ENCODE measurements at places on chromosomes 4 and X.

DNA sequence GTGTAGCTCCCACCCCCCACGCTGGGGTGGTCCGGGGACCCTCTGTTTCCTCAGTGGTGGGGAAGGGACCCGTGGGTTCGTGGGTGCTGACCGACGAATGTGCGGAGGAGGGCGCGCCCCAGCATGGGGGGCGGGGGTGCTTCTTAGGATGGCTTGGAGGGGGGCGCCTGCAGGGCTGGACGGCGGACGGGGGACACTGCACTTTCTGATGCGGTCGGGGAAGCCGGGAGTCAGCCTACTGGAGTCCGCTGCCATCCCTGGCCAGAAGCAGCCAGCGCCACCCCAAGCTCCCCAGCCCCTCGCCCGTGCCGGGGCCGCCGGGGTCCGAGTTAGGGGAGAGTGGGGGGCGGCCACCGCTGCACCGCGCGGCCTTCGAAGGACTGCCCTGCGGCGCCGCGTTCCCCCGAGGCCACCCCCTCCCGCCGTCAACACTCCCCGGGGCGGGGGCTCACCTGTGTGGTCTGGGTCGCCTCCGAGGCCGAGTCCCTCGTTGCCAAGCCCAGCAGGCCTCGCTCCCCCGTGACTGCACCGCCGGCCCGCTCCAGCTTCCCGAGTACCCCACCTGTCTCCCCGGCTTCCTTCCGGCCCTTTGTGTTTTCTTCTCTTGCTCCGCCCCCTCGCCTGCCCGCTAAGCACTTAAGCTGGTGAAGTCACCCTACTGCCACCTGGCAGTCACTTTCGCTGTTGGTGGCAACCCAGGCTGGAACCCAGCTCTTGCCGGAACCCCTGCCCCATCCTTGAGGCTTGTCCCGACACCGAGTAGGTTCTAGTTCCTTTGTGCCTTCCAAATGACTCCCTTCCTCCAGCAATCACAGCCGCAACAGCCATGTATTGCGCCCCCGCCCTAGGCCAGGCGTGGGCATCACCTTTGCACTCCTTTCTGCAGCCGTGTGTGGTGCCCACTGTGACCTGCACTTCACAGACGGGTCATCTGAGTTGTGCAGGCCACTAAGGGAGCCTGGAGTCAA lies at the start of gene OCIAD2:
Gene OCIAD2, minus strand, starts transcription at position 569 of the 968 bp plus-strand sequence. CDS start 2,225 bp downstream, outside the sequence.
- DNase-seq: peak; percentile 89

- DNase-seq: no peak
These were observed 69.8 kb downstream of the EGF start for GRCh38 chr4:109982521-109982920.

DNA sequence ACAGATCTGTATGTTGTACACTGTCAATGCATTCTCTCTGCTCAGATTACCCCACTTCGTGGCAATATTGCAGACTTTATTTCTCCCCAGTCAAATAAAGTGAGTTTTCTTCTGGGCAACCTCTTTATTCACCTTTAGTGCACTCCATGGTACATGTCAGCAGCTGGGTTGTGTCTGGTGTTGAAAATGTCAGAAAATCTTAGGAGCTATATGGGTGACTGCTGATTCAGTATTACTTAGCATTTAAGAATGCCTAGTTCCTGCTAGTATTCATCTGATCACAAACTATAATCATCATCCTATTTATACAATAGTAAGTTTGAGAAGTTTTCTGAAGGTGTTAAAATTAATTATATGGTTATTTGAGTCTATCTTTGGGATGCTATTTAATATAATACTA lies 112.5 kb downstream of the CFAP299 start:
- no peak for DNase-seq

DNA sequence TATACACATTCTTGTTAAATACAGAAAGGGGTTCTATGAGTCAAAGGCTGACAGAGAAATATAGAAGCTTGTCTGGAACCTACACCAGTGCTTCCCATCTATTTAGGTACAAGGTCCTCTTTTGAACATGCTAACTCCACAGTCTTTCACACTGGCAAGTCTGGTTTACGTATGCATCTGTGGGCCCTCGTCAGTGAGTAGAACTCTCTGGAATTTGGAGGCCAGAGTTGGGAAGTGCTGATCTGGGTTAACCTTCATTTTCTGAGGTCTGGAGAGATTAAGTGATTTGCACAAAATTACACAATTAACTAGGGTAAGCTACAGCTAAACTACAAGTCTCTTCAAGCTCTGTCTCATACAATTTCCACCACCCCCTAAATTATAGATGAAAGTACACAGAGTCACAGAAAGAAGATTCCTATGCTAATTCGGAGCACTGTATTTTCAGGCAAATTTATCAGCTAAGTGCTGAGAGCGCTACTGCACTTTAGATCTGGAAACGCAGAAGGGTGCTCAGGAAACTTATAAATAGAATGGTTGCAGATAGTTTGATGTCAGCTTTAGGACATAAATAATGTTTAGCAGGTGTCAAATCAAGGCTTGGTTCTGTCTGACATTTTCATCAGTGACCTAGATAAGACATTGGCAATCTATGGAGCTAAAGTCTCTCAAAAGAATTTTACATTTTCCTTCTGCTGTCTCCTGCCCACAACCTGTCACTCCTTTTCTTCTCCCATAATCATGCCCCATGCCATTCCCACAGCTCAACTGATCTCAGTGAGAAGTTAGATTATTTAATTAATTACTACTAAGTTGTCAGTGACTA lies 43.0 kb upstream of the PDLIM5 start:
- no peak for DNase-seq

DNA sequence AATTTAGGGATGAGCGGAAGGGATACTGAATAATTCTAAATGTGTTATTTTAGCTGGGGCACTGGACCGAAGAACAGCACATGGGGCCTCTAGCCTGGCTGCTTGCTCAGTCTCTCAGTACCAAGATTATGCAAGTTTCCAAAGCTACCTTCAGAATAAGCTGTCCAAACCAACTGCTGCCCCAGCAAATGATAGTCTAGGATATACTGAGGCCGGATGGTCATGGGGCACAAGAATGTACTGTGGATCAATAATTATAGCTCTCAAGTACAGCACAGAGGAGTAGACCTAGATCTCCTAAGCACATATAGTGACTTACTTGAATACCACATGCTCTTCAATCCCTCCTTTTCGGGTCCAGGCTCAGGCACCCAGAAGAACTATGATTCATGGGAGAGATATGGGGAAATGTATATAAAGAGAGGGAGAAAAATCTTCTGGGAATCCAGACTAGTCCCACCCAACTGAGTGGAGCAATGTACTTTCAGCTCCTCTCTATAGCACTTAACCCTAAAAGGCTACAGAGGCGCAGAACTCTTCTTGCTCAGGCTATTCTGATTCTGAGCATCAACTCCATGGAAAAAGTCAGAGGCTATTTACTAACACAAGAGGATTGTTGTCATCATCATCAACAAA lies 160.3 kb upstream of the GPC4 start:
- no peak for DNase-seq

- DNase-seq: no peak
These were observed 1.1 kb downstream of the SGCB start for GRCh38 chr4:52036886-52037530.

DNA sequence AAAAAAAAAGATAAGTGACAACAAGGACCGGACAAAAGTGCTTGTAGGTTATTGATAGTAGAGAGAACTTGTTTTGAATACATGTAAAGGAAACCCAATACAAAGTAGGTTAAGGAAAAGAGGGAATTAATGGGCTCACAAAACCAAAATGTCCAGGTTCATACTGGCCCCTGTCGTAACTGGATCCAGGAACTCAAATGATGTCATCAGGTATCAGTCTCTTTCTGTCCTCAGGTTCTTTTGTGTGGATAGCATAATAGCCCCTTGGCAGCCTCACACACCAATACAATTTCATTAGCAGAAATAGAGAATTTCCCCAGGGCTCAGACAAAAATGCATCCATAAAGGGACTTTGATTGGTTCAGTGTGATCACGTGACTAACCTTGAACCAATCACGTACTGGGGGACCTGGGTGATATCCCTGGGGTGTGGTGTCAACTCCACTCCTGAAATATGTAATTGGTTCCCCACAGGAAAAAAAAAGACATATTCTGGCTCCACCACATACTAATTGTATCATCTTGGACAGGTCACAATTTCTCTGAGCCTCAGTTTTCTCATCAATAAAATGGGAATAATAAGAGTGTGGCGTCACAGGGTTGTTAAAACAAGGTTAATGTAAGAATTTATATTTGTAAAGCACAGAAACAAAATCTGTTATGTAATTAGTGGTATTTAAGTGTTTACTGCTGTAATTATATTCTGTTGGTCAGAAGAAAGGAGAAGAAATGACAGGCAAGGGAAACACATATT lies 174.8 kb downstream of the PDGFRA start:
- no peak for DNase-seq

DNA sequence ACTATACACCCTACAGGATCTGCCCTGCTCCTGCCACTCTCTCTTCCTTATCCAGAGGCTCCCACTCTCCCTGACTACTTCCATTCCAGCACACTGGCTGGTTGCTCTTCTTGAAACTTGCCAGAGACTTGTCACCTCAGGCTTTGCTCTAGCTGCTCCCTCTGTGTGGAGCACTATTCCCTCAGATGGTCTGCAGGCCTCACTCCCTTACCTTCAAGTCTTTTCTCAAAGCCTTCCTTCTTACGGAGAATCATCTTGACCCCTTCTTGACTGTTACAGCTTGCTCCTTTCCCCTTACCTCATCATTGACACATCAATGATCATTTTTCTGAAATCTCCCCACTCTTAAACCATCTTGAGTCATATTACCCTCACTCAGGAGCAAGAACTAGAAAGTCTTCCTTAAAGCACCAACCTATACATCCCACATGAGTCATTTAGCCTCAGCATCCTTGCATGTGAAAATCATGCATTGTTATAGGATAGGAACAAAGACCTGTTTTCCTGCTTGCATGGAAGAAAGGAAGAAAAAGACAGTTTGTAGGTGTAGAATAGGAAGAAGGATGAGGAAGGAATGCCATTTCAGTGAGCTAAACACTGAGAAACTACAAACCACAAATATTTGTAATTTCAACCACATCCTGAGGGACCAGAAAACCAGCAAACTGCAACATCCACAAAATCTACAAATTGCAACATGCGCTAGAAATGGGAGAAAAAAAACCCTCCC lies 55.7 kb downstream of the ANTXR2 start:
- DNase-seq: peak; percentile 27

GRCh38 chr4:8919651-8920288 lies 48.1 kb upstream of the HMX1 start:
- DNase-seq: no peak

GRCh38 chr4:107721436-107722100 lies 1.5 kb upstream of the PAPSS1 start:
- peak; percentile 54 for DNase-seq
